ENCODE measurements at places on chromosomes 3 and 15.

DNA sequence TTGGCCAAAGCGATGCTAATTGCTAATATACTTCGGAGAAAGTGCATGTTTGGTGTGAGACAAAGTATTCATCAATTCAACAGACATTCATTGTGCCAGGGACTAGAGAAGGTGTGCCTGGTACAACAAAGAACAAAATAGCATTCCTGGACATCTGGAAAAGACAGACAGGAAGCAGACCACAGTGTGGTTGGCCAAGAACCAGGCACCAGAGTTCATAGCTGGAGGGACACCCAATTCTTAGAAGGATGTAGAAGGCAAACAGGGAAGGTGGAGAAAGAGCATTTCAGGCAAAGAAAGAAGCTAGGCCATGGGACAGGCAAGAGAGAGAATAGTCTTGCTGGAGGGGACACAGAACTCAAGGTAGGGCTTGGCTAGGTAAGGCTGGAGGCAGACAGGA lies 105.8 kb upstream of the ETV5 start:
- DNase-seq: no peak

DNA sequence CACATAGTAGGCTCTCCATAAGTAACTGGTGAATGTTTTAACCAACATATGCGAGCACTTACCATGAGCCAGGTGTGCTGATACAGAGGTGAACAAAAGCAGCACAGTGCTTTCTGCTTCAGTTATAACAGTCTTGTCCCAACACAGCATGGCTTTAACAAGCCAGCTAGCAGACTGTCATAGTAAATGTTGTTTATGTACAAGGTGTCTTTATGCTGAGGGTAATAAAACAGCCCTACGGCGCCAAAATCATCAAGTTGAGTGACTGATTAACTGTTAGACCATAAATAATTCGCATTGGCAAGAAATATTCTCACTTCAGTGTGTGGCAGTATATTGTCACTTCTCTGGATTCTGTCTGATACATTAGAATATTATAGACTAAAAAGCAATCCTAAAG lies 646.0 kb upstream of the CFAP20DC start:
- DNase-seq: no peak

- DNase-seq: no peak
Observed at GRCh38 chr3:108441071-108441507, 69.3 kb downstream of the MYH15 start.

- DNase-seq: no peak
Observed at GRCh38 chr15:82810890-82811426, 1.5 kb downstream of the WHAMM start.

DNA sequence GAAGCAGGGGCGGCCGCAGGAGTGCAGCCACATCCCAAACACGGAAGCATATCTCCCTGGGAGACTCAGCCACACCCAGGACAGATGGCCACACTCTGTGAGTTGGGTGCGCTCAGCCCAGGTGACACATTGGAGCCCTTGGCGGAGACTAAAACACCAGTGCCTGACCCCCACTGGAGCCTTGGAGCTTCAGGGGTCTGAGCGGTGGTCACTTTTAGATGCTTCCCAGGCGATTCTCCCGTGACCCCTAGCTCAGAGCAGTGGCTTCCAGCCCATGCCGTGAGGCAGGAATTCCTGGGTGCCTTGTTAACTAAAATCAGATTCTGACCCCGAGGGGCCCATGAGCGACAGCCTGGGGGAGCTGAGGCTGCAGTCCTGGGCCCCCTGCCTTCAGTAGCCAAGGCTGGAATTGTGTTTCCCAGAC lies 54.5 kb downstream of the PLXNA1 start:
- no peak for DNase-seq

DNA sequence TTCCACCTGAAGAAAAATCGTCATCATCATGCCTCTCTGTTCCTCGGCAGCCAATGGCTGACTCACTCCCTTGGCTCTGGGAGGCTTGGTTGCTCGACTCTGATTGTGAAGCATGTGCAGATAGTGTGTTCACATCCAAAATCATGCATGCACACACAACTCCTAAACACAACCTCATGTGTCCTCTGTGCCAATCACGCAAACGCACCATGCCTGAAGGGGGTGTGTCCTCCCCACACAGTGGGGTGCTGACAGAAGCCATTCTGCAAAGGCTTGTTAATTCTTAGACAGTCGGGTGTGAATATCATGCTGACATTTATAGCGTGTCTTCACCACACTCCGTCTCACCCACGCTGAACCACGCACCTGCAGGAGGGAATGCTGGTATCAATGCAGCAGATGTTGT lies 11.4 kb upstream of the CCDC174 start:
- DNase-seq: no peak

DNA sequence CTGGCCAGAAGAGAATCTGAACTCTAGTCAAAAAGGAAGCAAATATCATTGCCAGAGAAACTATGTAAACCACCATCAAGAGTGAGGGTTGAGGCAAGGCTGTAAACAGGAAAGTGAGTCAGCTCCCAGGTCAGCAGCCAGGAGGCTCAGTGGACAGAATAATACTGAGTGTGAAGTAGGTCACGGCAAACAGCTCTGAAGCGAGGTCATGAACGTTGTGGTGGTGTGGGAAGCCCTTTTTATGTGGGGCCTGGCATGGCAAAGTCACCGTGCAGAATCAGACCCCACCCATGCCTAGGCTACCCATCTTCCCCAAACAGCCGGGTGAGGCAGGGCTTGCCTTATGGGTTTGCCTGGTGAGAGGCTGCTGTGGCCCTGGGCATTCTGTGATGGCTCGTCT lies 43.9 kb downstream of the THBS1 start:
- DNase-seq: peak; percentile 82

GRCh38 chr15:31497838-31498237 lies 171.2 kb downstream of the KLF13 start:
- DNase-seq: no peak

- no peak for DNase-seq
Observed at GRCh38 chr3:178238179-178238578, 298.1 kb upstream of the KCNMB2 start.

DNA sequence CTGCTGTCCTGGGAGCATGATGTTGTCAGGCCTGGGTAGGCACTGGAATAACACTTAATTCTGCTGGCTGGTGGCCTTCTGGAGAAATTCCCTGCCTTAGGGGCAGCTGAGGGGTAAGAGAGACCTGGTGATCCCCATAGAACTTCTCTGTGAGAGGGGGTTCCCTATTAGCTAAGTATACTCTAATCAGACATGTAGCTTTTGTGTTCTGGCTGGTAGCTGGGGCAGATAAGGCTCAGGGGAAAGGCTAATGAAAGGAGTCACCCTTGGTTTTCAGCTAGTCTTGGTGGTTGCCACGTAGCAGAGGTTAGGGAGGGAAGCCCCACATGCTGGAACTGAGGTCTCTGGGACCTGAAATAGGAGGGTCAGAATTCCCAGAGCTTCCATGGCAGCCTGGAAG lies 952 bp upstream of the HDDC3 start:
- DNase-seq: no peak

DNA sequence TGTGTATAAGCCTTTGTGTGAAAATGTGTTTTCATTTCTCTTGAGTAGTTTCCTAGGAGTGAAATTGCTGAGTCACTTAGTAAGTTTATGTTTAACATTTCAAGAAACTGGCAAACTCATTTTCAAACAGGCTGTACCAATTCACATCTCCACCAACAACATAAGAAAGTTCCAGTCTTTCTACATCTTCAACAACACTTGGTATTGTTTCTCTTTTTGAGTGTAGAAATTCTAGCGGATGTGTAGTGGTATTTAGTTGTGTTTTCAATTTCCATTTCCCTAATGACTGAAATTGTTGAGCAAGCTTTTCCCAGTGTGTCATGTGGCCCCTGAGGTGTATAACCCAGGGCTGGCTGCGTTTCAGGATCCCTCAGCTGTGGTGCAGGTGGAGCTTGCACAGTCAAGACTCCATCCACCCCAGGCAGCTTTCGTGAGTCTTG lies 258.5 kb downstream of the PDCD6IP start:
- DNase-seq: no peak

GRCh38 chr3:128145279-128145678 lies 8.0 kb upstream of the EEFSEC start:
- DNase-seq: no peak

DNA sequence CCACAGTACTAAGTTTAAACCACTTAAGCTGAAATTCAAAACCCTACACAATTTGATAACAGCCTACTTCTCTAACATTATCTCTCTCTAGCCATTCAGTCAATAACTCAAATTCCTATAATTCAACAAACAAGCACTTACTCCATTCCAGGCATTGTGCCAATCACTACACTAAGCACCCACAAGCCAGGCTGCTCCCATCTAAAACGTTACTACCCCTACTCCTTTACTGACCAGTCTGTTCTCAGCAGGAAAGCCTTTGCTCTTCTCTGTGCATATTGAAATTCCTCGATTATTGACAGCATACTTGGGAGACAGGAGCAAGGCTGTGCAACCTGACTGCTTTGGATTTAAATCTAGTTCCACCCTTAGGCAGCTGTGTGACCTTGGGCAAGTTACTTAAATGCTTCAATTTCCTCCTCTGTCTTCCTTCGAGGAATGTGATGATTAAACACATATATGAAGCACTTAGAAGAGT lies 177.2 kb upstream of the THBS1 start:
- DNase-seq: no peak

GRCh38 chr3:183443395-183444385 lies 15.3 kb upstream of the MCF2L2 start:
- no peak for DNase-seq

- DNase-seq: no peak
Observed at GRCh38 chr3:135456108-135456790, 509.3 kb upstream of the PPP2R3A start.

GRCh38 chr15:64046421-64047153 lies at the start of gene DAPK2:
TSS of gene DAPK2 (minus strand) at chr15:64046485. CDS start at chr15:64040261, 6,224 bp downstream.
- peak; percentile 63 for DNase-seq

DNA sequence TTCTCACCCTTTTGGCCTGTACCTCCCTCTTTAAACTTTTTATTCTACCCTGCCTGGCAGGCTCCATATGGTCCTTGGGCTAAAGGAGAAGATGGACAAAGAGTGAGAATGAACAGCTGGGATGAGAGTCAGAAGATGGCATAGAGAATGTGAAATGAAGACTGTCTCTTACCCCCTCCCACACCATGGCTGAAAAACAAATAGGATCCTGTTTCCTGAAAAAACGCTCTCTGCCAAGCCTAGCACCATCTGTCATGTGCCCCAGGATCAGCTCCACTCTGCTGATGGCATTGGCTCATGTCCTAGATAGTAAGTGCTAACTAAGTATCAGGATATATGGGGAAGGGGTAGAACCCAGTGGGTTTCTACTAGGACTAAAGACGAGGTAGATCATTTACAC lies 238.6 kb downstream of the MEX3B start:
- DNase-seq: no peak

DNA sequence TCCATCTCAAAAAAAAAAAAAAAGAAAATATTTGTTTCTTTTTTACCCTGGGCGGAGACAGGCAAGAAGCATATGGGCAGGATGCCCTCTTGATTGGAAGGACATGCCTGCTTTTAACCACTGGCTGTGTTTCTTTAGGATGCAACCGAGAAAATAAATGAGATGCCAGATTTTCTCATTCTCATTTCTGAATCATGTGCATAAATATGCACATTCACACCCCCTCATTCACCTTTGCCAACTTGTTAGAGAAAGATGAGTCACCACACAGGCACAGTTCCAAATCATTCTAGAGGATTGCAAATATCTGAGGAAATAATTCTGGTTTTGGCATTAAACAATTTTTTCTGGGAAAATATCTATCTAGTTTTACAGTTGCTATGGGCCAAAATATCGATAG lies 3.3 kb downstream of the LIPH start:
- DNase-seq: peak; percentile 76

DNA sequence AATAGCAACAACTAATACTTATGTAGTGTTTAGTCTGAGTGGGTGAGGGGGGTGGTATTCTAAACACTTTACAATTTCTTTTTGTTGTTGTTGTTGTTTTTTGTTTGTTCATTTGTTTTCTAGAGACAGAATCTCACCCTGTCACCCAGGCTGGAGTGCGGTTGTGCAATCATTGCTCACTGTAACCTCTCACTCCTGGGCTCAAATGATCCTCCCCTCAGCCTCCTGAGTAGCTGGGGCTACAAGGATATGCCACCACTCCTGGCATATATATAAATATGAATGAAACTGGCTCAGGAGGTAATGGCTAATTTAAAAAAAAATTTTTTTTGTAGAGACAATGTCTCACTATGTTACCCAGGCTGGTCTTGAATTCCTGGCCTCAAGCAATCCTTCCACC lies 19.1 kb downstream of the SPSB4 start:
- DNase-seq: no peak

- no peak for DNase-seq
Observed at GRCh38 chr15:31571676-31572075, 245.0 kb downstream of the KLF13 start.

- no peak for DNase-seq
Observed at GRCh38 chr15:62483814-62484213, 318.7 kb upstream of the C2CD4B start.

DNA sequence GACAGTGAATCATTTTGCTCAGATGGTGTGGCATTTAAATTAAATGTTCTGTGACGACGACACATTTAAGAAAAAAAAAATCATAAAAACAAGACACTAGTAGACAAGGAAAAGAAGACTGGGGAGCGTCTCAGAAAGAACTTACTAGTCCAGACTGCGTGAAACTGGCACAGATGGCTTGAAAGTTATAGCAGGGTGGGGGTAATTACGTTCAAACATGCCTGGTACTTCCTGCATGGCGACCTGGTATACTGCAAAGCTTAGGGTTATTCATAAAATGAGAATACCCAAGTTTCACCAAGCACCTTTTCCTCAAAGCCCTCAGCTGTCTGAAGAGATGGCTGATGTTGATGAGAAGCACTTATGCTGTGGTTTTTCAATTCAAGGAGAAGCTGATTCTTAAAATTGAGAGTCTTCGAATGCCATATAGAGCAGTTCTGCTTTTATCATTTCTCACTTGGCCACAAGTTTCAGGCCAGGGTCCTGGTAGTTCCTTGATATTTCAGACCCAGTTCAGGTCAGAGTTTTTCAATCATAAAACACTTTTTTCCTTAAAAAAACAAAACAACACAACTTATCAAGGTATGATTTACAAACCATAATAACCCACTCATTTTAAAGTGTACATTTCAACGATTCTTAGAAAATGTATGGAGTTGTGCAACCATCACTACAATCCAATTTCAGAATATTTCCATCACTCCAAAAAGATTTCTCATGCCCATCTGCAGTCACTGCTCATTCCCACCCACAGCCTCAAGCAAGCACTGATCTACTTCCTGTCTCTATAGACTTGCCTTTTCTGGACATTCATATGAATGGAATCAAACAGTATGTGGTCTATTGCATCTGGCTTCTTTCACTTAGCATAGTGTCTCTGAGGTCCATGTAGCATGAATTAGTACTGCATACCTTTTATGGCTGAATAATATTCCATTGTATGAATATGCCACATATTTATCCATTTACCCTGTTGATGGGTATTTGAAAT lies 24.7 kb downstream of the PCOLCE2 start:
- DNase-seq: no peak

- DNase-seq: peak; percentile 61
Observed at GRCh38 chr15:40633178-40633577, 39.1 kb downstream of the KNL1 start.

GRCh38 chr3:171548917-171549316 lies 88.7 kb upstream of the TNIK start:
- no peak for DNase-seq

- no peak for DNase-seq
Observed at GRCh38 chr3:160278210-160278609, 53.0 kb downstream of the C3orf80 start.

Measured in SJSA1 (cell line).